NCI-H1694 treated with DMSO at 0.1 percent for 48 hours (cell line): ENCODE measurements at places on chromosomes 6 and 20.

- DNase-seq: no peak
Measured at GRCh38 chr6:46015119-46015968, at the start of gene CLIC5. Gene CLIC5 (minus strand): TSS chr6:46015860. CDS start chr6:46015542, 318 bp downstream.

DNA sequence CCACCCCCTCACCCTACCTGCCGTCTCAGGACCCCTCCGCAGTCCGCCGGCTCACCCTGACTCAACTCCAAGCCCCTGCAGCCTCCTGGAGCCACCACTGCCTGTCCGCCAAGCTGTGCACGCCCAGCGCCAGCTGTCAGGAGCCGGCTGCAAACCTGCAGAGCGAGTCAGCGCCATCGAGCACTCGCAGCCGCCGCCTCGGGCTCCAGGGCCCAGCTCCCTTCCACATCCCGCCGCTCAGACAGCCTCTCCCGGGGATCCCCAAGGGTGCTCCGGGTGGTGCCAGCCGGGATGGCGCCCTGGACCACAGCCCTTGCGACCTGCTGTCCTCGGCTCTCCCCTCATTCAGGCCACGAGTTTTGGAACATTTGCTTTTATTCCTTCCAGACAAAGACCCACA, 4.3 kb downstream of the TNNC2 start:
- DNase-seq: peak; percentile 54

DNA sequence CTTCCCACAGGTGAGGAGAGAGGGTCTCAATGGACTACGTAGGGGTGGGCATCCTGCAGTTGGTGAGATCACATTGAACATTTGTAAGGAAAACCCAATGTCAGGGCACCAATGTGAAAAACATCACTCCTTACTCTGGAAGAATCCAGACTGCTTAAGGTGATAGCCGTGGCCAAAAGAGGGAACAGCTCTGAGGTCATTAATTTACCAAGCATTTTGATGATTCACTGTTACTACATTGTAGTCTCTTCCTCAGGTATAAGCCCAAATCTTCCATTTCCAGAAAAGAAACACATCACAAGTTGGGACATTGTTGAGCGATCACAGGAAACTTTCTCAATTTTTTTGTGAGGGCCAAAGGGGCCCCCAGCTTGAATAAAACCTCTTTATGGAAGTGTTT, 61.1 kb upstream of the SPTLC3 start:
- no peak for DNase-seq

- DNase-seq: no peak
Measured at GRCh38 chr6:14816116-14816859, 429.6 kb upstream of the JARID2 start.

DNA sequence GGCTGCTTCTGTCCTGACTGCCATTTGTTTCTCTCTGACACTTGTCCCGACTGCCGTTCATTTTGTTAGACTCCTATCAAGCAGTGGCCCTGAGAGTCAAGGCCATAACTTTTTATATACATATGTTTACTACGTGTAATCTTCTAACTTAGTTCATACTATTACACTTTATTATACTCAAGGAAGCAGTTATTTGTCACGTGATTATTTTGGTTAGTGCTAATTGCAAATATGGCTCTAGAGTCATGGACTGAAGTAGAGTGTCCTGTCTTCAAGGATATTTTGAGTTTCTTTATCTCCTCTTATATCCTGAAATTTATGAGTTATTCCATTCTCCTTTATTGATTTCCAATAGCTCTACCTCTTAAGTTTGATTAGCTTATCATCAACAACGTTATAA, 294.2 kb upstream of the RNF217 start:
- DNase-seq: no peak

GRCh38 chr20:14715400-14715799, 378.0 kb upstream of the FLRT3 start:
- no peak for DNase-seq

GRCh38 chr6:68958327-68958726, 323.2 kb downstream of the ADGRB3 start:
- DNase-seq: peak; percentile 17

DNA sequence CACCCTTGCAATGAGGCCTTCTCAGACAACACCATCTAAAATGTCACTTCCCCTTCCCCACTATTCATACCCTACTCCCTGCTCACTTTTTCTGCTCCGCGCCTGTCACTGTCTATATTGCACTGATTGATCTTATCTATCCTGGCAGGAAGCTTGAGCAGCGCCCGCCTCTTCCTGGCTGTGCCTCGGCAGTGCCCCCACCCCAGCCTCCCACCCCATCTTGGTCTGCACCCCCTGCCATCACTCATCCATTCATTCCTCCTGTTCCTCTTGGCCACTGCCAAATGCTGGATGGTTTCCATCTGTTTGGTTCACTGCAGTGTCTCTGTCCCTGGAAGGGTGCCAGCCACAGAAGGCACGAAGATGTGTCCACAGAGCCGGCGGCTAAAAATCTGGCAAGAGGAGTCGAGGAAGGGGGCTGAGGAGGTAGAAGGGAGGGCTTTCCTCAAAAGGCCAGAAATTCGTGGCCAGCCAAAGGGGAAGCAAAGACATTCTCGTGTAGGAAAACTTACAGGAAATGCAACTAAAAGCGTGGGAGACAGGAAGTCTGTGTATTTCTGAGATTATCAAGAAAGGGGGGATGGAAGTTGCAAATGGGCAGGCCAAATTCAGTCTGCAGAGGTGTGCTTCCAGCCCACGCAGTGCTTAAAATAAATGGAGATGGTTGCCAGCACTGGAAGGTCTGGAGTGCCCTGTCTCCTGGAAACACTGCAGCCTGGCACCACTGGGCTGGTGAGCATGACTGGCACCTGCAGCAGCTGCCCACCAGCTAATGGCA, 27.6 kb downstream of the SYNJ2 start:
- peak; percentile 75 for DNase-seq

DNA sequence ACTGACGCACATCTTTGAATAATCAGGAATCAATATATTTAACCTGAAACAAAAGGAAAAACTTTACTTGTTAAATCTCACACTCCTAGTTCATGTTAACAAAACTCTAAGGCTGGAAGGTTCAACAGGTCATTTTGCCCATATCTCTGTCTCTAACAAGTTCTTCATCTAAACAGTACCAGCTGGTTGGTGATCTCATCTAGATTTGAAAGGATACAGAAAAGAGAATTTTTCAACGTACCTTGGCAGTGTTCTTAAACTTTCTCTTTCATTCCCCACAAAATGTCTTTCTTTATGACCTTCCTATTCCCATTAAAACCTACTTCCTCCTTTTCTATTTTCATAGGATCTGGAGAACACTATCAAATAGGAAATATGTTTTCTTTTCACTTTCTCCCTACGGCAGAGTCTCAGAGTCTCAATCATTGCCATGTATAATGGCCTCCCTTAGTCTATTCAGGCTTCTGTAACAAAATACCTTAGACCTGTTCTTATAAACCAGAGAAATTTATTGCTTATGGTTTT, 111.3 kb downstream of the TBX18 start:
- no peak for DNase-seq

GRCh38 chr6:30508890-30509736, 19.8 kb downstream of the HLA-E start:
- no peak for DNase-seq

DNA sequence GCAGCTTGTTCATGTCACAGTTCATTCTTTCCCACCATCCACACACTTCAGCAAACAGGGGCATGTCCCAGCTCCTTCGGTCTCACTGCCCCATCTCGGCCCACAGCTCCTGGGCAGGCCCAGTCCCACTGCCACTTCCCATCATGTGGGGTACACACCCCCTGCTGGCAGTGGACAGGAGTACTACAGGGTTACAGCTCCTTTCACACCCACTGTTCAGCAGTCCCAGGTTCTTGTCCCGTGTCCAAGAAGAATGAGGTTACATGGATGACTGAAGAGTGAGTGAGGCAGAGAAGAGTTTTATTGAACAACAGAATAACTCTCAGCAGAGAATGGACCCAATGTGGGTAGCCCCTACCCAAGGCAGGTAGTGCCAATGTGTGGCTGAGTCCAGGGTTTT, 77.8 kb upstream of the SMLR1 start:
- no peak for DNase-seq

DNA sequence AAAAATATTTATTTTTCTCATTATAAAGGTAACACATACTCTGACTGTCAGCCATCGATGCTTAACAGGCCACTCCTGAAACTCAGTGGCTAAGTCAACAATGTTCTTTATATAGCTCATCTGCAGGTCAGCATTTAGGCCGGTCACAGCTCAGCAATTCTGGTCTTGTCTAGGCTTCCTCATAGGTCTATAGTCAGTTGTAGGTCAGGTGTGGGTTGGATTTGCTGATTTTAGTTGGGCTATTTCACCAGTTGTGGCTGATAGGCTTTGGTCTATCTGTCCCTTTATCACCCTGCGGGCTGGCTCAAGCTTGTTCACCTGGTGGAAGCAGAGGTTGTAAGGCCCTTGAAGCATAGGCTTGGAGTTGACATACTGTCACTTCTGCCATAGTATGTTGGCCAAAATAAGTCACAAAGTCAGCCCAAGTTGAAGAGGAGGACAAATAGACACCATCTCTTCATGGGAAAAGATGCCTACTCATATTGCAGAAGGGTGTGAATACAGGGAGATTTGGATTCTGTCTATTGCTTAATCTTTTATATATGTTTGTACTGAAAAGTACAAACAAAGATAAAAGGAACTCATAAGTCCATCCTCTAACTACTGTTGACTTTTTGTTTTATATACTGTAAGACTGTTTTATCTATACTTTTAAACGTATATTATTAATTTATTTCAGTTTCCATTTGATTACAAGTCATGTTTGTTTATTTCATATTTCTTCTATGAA, 75.0 kb downstream of the BCKDHB start:
- no peak for DNase-seq

DNA sequence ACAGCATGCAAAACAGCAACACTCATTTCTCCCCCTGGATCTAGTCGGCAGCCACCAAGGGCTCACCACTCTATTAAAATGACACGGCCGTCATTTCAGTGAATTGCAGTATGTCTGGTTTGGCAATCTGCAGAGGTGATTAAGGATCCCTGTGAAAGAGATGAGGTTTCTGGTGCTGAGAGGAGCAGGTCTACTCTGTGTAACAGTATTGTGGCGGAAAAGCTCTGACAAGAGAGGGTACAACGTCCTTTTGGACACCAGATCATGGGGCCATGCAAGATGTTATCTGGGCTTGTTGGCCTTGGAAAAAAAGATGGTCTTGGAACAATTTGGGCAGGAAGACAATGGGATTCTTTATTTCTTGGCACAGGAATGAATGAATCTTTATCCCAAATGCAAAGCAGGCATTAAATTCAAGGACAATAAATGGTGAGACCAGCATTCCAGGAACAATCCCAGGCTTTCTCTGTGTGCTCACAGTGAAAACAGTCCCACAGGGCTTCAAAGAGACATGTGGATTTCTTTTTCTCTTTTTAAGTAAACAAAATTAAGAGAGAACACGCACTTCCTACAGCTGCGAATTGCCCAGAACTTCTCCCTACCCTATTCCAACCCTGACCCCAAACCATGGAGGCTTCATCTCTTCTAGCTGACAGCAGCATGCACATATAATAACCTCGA, 33.7 kb upstream of the ADGRF1 start:
- no peak for DNase-seq

DNA sequence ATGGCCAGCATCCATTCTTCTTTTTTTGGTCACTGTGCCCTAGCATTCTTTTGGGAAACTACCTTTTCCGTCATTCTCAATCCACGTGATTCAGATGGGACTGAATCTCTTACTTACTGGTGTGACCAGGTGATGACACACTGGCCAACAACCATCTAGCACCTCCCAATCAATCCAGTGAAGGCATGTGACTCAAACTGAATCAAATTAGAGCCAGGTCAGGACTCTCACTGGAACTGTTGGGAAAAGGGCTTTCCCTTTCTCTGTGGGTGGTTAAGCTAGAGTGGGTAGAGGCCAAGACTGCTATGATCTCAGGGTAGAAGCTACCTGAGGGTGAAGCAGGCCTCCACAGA, 36.2 kb upstream of the ZMYND8 start:
- no peak for DNase-seq

DNA sequence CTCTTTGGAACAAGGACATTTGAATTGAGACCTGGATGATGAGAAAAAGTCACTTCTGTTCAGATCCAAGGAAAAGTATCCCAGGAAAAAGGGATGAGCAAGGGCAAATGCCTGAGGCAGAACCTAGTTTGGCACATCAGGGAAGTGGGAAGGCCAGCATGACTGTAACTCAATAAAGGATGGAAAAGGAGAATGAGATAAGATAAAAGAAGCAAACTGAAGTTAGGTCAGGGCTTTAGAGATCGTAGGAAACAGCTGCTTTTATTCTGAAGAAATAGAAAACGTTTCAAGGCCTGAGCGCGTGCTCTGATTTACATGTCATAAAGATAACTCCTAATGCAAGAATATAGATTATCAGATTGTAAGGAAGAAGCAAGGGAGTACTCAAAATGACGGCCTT, 450.0 kb downstream of the FRK start:
- DNase-seq: no peak

GRCh38 chr6:95693108-95693507, 115.8 kb downstream of the MANEA start:
- DNase-seq: no peak

DNA sequence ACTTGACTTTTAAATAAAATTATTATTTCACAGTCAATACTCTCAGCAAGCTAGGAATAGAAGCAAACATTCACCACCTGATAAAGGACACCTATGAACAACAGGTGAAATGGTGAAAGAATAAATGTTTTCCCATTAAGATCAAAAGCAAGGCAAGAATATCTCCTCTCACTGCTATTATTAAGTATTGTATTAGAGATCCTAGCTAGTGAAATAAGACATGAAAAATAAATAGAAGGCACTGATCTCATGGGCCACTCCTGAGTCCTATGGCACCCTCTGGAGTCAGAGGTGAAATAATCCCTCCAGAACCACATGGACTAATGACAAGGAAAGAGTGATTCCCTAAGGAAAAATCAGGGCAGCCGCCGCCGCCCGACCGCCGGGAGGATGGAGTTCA, 4.0 kb upstream of the NUDT3 start:
- DNase-seq: no peak

GRCh38 chr6:31900917-31901414, 920 bp downstream of the ZBTB12 start:
- DNase-seq: no peak

DNA sequence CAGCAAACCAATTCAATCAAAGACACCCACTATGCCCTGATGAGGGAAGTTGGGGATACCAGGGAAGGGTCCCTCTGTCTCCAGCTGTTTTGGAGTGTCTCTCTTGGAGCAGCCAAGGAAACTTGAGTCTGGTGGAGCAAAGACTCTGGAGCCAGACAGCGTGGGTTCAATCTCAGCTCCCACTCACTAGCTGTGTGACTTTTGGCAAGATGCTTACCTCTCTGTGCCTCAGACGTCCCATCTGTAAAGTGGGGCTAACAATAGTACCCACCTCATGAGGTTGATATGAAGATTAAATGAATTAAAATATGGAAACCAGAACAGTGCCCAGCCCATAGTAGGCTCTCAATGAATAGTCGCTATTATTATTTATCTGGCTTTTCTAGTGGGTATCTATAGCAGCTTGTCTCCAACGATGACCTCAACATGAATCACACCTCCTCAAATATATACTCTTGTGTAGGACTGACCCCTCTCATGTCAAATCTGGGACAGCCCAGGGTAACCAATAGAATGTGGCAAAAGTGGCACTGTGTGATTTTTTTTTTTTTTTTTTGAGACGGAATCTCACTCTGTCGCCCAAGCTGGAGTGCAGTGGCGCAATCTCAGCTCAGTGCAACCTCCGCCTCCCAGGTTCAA, 99.2 kb upstream of the FOXP4 start:
- DNase-seq: no peak
